ENCODE measurements at places on chromosomes 2 and 18.

DNA sequence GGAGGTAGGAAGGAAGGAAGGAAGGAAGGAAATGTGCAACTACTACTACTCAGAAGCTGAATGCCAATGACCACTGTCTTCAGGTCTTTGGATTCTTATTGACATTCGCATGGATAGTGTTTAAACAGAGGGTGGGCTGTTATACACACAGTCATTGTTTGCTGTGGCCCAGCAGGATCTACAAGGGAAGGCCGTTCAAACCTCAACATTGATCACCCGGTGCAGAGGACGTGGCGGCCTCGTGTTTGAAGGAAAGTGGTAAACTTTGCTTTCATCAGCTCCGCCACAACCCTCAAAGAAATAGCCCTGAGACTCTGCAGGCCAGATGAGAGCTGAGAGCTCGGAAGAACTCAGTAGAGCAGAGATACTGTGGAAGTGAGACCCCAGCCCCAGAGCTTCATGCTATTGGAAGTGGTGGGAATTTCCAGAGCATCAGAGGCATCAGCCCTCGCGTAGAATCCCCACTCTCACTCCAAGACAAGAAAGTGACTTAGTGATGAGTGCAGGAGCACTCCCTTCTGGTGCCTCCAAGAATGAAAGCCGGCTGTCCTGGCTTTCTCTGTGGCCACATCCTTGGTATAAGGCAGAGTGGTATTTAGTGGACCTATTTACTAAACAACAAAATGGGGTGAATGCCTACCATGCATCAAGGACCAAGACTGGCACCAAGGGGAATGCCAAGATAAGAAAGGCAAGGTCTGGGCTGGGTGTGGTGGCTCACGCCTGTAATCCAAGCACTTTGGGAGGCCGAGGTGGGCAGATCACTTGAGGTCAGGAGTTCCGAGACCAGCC is 10.1 kb upstream of the ROCK2 start:
- no peak for DNase-seq

DNA sequence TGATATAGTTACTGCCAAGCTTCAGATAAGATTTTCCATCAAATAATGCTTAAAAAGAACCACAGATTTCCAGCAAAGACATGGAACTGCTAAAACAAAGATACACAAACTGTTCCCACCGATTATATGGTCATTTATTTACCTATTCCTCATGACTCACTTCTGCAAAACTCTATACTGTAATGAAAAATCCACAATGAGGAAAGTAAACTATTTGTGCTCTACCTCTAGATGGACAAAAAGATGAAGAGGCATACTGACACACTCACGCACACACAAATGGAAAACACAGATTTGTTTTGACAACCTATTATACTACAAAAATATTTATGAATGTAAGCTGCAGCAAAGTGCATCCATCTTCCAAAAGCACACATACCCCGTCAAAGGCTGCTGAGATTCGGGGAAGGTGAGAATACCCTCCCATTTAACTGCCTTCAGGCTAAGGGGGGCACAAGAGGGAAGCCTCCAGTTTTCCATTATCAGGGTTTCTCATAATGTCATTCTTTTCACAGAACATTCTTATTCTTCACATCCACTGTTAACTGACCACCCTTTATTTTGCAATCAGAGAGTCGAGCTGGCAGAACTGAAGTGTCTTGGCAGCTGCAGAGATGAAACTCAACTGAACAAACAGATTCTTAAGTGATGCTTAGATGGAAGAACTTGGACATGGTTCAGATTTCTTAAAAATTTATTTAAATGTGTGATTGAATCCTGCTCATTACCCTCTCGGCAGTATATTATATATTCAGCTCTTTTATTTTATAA is 115.9 kb upstream of the TANK start:
- DNase-seq: no peak

GRCh38 chr2:181853696-181854095 is 37.8 kb upstream of the ITPRID2 start:
- DNase-seq: no peak

GRCh38 chr2:30361751-30362394 is 85.2 kb upstream of the LCLAT1 start:
- no peak for DNase-seq

- DNase-seq: no peak
Observed at GRCh38 chr18:60377778-60378469, 5.3 kb upstream of the MC4R start.

DNA sequence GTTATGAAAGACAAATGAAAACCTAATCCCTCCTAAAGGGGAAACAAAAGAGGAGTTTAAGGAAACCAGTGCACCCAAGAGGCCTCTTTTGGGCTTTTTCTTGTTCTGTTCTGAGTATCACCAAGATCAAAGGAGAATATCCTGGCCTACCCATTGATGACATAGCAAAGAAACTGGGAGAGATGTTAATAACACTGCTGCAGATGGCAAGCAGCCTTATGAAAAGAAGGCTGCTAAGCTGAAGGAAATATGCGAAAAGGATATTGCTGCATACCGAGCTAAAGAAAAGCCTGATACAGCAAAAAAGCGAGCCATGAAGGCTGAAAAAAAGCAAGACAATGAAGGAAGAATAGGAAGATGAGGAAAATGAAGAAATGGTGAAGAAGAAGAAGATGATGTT is 23.6 kb upstream of the STAT4 start:
- DNase-seq: no peak

DNA sequence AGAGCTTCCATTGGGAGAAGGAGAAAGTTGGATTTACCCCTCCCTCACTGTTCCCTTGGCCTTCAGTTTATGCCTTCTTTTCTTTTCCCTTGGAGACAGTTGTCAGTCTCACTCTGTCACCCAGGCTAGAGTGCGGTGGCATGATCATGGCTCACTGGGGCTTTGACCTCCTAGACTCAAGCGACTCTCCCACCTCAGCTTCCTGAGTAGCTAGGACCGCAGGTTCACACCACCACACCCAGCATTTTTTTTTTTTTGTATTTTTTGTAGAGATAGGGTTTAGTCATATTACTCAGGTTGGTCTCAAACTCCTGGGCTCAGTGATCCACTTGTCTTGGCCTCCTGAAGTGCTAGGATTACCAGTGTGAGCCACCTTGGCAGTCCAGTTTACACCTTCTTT is 49.9 kb downstream of the SLC9A4 start:
- no peak for DNase-seq

- DNase-seq: no peak
Observed at GRCh38 chr2:72998234-72998651, 73.3 kb downstream of the SFXN5 start.

- DNase-seq: no peak
Observed at GRCh38 chr2:70789304-70790135, 923 bp downstream of the FIGLA start.

GRCh38 chr2:178531168-178531567 is 50.9 kb downstream of the PLEKHA3 start:
- DNase-seq: no peak

DNA sequence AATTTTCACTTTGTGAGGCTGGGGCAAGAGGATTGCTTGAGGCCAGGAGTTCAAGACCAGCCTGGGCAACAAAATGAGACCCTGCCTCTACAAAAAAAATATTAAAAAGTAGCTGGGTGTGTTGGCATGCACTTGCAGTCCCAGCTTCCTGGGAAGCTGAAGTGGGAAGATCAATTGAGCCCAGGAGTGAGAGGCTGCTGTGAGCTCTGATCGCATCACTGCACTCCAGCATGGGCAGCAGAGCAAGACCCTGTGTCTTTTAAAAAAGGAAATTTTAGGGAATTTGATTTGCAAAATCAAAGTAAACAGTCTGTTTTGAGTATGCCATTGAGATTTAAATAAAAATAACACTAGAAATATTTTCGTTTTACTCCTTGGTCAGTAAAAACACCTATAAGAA is 27.4 kb downstream of the ATG16L1 start:
- no peak for DNase-seq

GRCh38 chr2:225276207-225276606 is 123.3 kb upstream of the NYAP2 start:
- DNase-seq: no peak

DNA sequence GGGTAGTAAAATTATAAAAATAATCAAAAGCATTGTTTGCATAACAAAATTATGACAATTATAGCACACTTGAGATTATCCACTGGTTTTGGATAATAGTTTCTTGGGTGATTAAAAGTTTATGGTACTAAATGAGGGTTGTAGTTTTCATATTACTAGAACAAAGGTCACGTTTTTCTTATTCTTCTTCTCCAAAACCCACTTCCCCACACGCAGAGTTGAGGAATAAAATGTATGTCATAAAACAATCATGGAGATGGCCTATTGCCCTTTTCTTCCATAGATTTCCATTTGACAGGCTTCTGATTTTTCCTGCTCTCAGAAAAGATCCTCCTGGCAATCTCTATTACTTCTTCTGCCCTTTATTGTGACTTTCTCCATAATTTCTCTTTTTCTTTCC is 863.9 kb downstream of the ERBB4 start:
- no peak for DNase-seq

DNA sequence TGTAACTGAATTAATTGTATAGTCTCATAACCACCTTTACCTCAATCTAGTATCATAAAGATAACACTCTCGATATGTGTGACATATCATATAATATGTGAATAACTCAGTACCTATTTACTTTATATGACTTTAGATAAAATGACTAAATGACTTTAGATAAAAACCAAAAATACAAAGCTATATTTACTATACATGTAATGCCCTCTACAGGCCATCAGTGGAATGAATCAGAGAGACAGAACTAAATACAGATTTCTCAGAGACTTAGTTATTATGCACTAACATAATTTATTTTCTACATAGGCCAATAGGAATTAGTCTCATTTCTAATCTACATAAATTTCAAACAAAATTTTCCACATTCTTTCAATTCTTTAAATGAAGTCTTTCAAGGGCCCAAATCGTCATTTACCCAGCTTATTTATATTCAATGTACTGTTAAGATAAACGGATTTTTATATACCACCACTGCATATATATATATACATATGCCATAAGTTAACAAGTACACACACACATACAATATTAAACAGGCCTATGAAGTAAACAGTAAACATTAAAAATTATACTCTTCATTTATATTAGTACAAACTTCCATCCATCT is 219.9 kb downstream of the EXOC6B start:
- DNase-seq: no peak

DNA sequence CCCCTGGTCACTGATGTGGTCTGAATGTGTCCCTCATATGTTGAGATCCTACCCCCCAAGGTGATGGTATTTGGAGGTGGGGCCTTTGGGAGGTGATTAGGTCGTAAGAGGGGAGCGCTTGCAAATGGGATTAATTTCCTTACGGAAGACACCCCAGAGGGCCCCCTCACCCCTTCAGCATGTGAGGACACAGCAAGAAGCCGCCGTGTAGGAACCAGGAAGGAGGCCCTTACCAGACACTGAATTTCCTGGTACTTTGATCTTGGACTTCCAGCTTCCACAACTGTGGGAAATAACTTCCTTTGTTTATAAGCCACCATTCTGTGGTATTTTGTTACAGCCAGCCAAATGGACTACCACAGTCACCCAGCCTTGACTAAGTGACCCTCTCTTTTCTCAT is 35.9 kb downstream of the NCK2 start:
- DNase-seq: no peak

- no peak for DNase-seq
Observed at GRCh38 chr2:158926478-158926948, 41.9 kb upstream of the TANC1 start.

GRCh38 chr18:65754121-65754520 is 3.3 kb downstream of the CDH7 start:
- DNase-seq: no peak

DNA sequence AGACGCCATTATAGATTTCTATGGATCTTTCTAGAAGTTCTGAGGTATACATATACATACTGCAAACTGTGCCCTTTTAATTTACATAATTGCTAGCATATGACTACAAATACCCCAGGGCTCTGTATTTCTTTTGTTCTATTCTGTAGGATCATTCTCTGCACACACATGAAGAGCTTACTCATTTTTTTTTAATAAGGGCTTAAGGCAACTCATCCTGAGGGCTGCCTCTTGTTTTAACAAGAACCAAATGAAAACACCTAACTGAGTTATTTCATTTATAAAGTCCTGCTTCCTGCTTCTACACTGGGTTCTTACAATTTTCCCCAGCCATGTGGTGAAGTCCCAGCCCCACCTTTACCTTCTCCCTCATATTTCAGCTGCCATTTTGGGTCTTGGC is 390.5 kb downstream of the IRS1 start:
- DNase-seq: no peak

- DNase-seq: no peak
Observed at GRCh38 chr2:104702031-104702850, 151.7 kb upstream of the POU3F3 start.

- DNase-seq: no peak
Observed at GRCh38 chr2:104863146-104863467, 9.2 kb downstream of the POU3F3 start.

- DNase-seq: no peak
Observed at GRCh38 chr2:196307775-196308305, 136.5 kb upstream of the STK17B start.

- DNase-seq: no peak
Observed at GRCh38 chr2:45992741-45993475, 304.3 kb upstream of the EPAS1 start.

DNA sequence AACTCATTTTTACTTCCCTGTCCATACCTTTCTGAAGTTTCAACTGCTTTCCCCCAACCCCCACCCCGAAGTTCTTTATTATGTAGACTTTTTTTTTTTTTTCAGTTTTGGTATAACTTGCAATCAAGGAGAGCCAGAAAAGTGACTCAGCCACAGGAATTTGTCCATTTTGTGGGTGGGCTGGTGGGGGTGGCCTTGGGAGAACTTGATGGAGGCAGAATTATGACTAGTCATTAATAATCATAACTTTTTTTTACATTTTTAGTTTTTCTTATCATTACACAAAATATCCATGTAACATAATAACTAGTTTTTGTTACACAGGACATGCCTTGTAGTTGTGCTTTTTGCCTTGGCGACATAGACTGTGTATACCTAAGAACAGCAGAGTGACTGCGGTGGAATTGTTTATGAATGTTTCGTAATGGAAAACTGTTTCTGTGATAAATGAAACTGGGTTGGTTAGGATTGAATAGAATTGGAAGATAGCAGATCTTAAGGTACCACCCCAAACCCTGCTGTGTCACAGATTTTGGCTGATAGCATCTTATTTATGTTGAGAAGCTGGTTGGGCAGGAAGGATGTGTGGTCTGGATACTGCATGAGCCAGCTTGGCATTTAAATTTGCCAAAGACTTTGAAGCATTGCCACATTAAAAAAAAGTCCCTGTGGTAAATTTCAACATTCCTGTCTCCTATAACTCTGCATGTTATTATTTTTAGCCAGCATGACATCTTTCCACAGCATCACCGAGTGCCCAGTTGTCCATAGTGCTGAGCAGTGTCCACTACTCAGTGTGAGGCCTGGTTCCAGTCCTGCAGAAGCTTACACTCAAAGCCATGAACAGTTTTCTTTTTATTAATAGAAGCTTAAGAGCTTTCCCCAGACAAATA is 30.7 kb downstream of the LYPD6B start:
- no peak for DNase-seq

DNA sequence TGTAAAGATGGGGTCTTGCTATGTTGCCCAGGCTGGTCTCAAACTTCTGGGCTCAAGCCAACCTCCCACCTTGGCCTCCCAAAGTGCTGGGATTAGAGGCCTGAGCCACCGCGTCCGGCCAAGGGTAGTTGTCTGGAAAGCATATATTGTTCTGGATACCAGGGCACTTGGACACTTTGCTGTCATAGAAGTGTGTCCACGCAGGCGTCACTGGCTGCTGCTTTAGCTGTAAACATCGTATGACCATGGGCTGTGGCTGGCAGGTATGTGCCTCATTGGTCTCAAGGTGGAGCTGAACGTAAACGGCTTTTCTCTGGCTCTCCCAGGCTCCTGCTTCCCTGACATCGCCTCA is 3.2 kb upstream of the GPR35 start:
- DNase-seq: no peak
